ENCODE measurements at places on chromosomes 16 and 17. TPM values are rescaled to one million over a fixed set of nuclear protein-coding genes. Genes with fewer than 3 reads are reported as not detected.

The NETO2 gene
- 11.4 TPM for total RNA-seq

The SULT1A2 gene
- not detected for total RNA-seq

DNA sequence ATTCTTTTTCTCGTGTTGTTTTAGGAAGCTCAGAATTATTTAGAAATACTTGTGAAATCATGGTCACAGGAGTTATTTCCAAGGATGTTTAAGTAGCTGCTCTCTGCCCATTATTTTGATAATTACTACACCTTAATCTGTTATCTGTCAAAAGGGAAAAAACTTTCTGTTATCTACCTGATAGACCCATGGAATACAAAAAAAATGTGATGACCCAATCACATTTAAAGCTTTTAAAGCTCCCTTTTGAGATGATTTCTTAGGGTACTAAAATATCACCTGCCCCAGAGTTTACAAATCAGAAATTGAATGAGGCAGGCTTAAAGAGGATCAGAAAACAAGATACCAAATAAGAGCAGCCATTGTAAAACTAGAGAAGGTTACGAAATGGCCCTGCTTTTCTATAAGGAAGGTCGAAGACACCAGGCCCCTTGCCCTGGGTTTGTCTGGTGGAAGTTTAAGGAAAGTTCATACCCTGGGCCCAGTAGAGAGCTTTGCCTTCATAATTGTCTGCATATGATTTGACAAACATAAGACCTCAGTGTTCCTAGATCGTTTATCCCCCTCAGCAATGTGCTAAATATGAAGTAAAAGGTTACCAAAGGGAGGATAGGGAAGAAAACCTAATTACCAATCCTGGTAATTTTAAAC is 149.9 kb upstream of the TBX2 start:
- no peak for DNase-seq

GRCh38 chr17:10716218-10716617 is 13.6 kb downstream of the TMEM220 start:
- DNase-seq = no peak

Measured in activated CD4-positive, alpha-beta memory T cell treated with anti-CD3 and anti-CD28 coated beads for 36 hours (primary cell).